Stimulated activated CD4-positive, alpha-beta T cell treated with anti-CD3 and anti-CD28 coated beads, TNF-alpha, amount 100 ng/mL, for 4 hours (primary cell): ENCODE measurements at places on chromosomes 2 and 18.

DNA sequence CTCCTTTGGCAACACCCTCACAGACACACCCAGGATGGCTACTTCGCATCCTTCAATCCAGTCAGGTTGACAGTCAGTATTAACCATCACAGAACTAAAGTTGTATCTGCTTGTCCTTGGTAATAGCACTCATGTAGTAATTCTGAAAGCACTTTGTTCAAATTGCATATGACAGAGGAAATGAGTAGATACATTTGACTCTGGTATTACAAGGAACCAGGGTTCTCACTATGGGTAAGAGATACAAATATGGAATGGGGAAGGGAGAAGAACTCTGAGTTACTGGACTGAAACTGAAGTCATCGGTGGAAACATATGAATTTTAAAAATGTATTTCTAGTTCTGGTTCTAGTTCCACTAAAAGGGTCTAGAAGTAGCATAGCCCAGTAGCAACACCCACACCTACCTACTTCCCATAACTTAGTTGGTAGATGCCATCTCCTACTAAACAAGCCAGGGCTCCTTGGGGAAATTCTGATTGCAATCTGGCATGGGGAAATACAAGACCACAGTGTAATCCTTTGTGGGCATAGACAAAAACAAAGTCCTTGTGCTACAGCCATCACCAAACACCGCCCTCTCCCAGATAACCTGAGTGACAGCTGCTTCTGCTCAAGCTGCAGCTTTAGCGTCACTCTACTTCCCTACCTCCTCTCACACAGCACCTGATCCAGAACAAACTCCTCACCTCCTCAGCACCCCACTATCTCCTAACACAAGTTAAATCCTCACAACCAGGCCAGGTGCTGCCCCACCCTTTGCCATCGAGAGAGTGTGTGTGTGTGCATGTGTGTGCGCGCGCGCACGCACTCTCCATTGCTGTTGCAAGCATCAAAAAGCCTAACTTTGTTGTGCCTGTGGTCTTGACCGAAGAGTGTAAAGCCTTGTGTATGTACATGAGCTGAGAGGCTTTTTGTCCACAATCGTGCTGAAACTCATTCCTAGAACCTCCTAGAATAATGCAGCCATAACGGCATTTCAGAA, 31.4 kb upstream of the CD226 start:
- no peak for DNase-seq

- DNase-seq = no peak
These were observed 96.0 kb downstream of the INHBB start for GRCh38 chr2:120441744-120442471.

DNA sequence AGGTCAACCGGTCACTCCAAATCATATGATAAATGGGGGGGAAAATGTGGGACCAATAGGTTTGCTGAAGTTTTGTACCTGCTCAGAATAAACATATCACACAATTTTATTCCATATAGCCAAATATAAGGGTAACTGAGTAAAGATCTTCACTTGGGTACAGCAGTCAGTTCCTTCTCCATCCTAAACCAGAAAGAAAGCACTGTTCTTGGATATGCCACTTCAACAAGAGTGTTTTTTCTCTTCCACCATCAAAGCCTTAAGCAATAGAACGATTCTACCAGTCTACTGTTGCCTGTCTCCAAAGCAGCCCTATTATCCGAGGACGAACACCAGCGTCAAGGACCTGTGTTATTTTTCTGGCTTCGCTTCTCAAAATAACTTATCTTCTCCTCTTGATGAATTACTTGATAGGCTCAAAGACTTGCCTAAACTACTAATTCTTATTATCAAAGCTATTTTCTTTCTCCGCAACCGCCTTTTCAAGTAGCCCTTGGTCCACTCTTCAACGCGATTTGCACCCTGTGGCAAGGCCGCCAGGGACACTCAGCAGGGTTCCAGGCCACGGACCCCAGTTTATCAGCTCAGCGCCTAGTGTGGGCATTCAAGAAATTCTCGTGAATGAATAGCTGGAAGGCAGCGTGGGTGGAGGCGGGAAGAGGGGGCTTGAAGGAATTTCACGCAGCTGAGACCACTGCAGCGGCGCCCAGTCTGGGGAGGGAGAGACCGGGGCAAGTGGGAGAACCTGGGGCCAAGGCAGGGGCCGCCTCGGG, 646 bp downstream of the ALS2 start:
- no peak for DNase-seq

DNA sequence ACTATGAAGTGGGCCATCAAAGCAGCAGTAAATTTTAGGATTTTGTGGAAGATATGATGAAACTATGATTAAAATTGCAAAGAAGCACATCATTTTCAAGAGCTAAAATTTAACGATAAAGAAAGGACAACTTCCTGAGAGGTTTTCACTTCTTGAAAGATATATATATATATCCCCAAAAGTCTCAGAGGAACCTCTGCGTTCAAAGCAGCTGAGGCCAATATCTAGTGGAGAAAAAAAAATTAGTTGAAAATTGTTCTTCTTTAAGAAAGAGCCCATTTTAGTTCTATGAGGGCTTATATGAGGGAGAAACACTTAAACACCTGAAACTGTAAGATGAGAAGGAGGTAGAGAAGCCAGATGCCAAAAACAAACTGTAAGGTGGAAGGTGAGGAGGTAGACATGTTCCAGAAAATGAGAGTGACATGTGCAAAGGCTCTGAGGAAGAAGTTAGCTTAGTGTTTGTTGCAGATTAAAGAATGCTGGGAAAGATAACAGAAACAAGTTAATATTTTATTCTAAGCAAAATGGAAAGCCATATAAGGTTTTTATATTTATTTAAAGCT, 72.9 kb upstream of the VRK2 start:
- DNase-seq = no peak

DNA sequence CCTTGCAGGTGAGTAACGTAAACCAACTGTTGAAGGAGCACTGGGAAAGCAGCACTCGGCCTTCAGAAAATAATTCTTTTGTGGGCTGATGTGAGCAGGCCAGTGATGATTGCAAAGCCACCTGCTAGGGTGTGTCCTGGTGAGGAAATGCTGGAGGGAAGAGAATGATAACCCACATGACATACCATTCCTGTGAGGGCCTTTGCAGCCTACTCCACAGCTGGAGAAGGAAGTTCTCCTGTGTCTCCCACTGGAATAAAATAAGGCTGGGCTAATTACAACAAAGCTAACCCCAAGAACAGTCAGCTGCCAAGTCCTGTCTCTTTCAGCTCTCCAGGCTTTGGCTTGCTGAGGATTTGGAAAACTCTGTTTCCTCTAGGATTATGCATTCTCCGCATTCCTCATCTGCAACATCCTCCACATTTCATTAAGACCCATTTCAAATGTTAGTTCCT, 16.7 kb upstream of the DSG1 start:
- DNase-seq = no peak

- DNase-seq = no peak
These were observed 11.6 kb downstream of the MAIP1 start for GRCh38 chr2:199966976-199967375.

- no peak for DNase-seq
These were observed 27.6 kb downstream of the C2orf76 start for GRCh38 chr2:119338826-119339561.

DNA sequence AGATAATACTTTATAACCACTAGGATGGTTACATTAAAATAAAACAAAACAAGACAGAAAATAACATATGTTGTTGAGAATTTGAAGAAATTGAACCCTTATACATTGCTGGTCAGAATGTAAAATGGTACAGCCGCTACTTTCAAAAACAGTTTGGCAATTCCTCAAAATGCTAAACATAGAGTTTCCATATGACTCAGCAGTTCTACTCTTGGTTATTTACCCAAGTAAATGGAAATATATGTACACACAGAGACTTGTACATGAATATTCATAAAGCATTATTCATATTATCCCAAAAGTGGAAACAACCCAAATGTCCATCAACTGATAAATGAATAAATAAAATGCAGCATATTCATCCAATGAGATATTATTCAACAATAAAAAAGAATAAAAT, 92.5 kb upstream of the LRATD1 start:
- DNase-seq = no peak

- DNase-seq = no peak
These were observed 316.8 kb downstream of the PAX3 start for GRCh38 chr2:221981912-221982470.

DNA sequence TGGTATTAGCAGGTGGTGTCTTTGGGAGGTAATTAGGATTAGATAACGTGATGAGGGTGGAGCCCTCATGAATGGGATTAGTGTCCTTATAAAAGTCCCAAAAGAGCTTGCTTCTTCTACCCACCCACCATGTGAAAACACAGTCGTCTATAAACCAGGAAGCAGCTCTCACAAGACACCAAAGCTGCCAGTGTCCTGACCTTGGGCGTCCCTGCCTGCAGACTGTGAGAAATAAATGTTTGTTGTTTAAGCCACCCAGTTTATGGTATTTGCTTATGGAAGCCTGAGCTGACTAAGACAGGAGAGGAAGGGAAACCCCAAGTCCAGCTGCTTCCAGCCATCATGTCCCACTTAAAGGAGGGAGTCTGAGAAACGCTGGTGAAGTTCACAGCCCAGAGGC, 13.6 kb downstream of the ADI1 start:
- DNase-seq = no peak

DNA sequence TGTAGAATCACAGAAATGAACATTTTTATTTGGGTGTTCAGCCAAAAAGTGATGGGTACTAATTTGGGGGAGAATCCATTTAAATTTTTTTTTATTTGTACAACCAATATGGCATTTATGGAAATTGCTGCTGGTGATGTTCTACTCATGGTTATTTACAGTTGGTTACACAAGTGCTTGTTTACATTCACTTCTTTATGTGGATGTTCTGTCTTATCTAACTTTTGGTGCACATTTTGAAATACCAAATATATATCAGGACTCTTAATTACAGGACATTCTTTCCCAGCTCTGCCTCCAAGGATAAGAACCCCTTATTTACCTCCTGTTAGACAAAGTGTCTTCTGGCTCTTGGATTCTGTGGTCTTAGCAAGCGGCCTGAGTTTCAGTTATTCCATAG, 35.2 kb downstream of the NEMP2 start:
- no peak for DNase-seq

DNA sequence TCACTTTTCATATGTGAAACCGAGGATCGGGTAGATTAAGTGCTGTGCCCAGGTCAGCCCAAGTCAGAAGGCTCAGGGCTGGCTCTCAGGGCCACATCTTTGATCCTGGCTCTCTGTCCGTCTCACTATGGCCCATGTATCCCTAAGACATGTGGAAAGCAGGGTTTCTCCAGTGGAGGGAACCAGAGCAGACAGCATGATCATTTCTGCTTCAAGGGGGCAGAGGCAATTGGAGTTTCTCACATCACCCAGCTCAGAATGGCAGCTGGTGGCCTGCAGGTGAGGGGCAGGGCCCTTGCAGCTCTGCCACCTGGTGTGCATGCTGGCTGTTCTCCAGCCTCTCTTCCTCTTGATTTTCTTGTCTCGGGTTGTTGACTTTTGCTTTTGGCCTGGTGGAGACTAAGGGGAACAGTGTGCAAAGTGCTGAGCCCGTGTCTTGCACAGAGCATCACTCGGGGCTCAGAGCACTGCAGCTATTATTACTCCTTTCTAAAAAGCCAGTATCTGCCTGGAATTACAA, 27.0 kb downstream of the LDLRAD4 start:
- no peak for DNase-seq

DNA sequence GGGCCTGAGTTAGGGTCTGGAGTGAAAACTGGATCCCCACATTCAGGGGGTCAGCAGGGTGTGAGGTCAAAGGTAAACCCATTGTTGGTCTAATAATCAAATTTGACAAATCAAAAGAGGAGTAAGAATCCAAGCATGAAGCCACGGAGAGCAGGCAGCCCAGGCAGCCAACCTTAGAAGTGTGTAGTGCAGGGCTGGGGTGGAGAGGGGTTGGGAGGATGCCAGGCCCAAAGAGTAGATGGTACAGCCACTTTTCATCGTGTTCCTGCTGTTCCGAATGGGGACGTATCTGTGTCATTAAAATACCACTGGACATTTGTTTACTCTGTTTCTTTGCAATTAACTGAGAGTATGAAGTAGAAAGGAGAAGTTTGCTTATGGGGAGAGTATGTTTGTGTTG, 16.5 kb upstream of the SPTBN1 start:
- no peak for DNase-seq

DNA sequence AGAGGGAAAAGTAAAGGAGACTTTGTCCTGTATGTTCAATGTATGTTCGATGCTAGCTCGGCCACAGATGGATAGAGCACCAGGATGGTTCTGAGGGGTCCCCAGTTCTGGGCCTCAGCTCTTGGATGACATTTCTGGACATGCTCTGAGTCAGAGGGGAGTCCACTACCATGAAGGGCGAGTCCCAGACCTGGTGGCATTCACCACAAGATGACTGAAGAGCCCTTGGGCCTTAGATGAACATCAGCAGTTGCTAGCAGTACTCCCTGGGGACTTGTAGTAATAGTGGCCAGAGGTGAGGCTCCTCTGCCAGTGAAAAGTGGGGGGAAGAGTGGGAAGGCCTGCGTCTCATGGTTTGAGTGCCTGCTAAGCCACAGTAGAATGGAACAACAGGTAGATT, 109.5 kb downstream of the GRB14 start:
- no peak for DNase-seq

DNA sequence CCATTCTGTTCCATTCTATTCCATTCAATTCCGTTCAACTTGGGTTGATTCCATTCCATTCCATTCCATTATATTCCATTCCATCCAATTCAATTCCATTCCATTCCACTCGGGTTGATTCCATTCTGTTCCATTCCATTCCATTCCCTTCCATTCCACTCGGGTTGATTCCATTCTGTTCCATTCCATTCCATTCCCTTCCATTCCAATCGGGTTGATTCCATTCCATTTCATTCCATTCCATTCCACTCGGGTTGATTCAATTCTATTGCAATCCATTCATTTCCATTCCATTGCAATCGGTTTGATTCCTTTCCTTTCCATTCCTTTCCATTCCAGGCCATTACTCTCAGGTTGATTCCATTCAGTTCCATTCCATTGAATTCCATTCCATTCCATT, 1138.4 kb downstream of the RPIA start:
- DNase-seq = no peak

- no peak for DNase-seq
These were observed 28.4 kb upstream of the UGGT1 start for GRCh38 chr2:128062571-128062970.

DNA sequence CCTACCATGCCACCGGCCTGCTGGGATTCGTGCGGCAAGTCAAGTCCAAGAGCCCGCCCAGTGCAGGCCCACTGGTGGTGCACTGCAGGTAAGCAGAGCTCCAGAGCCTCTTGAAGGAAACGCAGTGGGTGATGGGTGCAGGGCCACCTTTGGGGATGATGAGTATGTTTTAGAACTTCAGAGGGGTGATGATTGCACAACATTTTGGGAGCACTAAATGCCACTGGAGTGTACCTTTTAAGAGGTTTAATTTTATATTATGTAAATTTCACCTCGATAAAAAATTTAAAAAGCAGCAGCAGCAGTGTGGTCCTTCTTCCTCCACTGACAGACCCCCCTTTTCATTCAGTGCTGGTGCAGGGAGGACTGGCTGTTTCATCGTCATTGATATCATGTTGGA, 233.1 kb upstream of the RAB12 start:
- no peak for DNase-seq
